ENCODE measurements at places on chromosomes 16 and 17. TPM values are rescaled to one million over a fixed set of nuclear protein-coding genes. Genes with fewer than 3 reads are reported as not detected.

The GNGT2 gene
- total RNA-seq, result 0.66 TPM

The CHMP6 gene
- total RNA-seq, result 14.0 TPM

The IQCK gene
- 8.1 TPM for total RNA-seq

The ANKRD40CL gene
- not detected for total RNA-seq

The MT1G gene
- total RNA-seq, result not detected

The SMTNL2 gene
- not detected for total RNA-seq

The ADAP2 gene
- total RNA-seq, result 0.79 TPM

The TEDC2 gene
- 2.7 TPM for total RNA-seq

The ZNF785 gene
- 5.9 TPM for total RNA-seq

The OR1G1 gene
- not detected for total RNA-seq

The TEKT1 gene
- total RNA-seq, result not detected

The SERPINF2 gene
- total RNA-seq, result not detected

The NUDT7 gene
- total RNA-seq, result 8.3 TPM

The MYOCD gene
- total RNA-seq, result 3.5 TPM

The TNFRSF13B gene
- not detected for total RNA-seq

The VASN gene
- 88.0 TPM for total RNA-seq

The RDM1 gene
- 0.92 TPM for total RNA-seq

The OTOP2 gene
- not detected for total RNA-seq

The KRT222 gene
- total RNA-seq, result not detected

The DNAI2 gene
- total RNA-seq, result not detected

The EME2 gene
- total RNA-seq, result 9.5 TPM

The WDR45B gene
- total RNA-seq, result 36.7 TPM

The PPY gene
- total RNA-seq, result not detected

The PIRT gene
- not detected for total RNA-seq

The SULT1A1 gene
- 7.5 TPM for total RNA-seq

The CHMP1A gene
- 75.3 TPM for total RNA-seq

The HAS3 gene
- 0.66 TPM for total RNA-seq

The PRCD gene
- 1.1 TPM for total RNA-seq

The TMC6 gene
- total RNA-seq, result 1.8 TPM

The QRICH2 gene
- total RNA-seq, result 2.1 TPM

The TP53TG3C gene
- total RNA-seq, result not detected

The CACNG3 gene
- total RNA-seq, result not detected

The ST6GALNAC2 gene
- total RNA-seq, result 5.7 TPM

The TMIGD1 gene
- total RNA-seq, result not detected
